ENCODE measurements at places on chromosomes 1 and 21.

- DNase-seq = no peak
Observed at GRCh38 chr1:68210027-68210426, 22.3 kb downstream of the WLS start.

DNA sequence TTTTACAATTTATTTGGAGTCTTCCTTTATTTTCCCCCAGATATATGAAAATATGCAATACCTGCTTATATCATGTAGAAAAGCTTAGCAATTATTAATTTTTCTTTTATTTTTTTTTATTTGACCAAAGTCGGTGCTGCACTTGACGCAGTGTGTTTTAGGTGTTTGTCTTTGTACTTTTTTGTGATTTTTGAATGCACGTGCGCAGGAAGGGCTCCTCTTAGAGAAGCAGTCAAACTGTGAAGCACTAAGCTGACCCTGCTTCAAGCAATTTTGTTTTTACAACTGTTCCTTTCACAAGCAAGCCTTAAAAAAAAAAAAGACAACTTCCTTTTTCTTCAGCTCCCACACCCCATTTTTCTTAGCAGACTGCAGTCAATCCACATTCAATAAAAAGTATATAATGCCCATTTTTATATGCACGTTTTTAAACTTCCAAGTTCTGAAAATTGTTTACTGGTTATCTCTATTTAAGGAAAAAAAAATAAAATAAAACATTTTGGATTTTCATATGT lies 267.4 kb downstream of the TM2D1 start:
- no peak for DNase-seq

- DNase-seq = no peak
Observed at GRCh38 chr1:77228836-77229235, 9.6 kb upstream of the PIGK start.

- DNase-seq = no peak
Observed at GRCh38 chr1:112529301-112529700, 20.5 kb downstream of the WNT2B start.

- DNase-seq = no peak
Observed at GRCh38 chr1:27574871-27575831, 28.8 kb downstream of the AHDC1 start.
